ENCODE measurements at places on chromosomes 6 and 20. TPM values are rescaled to one million over a fixed set of nuclear protein-coding genes. Genes with fewer than 3 reads are reported as not detected.

- DNase-seq = no peak
Measured at GRCh38 chr20:582204-582603, 27.9 kb downstream of the TCF15 start.

RIPPLY2 gene
- total RNA-seq = not detected

TCP11 gene
- total RNA-seq = not detected

PRKN gene
- total RNA-seq = 11.6 TPM

- peak; percentile 20 for DNase-seq
Measured at GRCh38 chr6:7087066-7087465, 20.7 kb upstream of the RREB1 start.

DNA sequence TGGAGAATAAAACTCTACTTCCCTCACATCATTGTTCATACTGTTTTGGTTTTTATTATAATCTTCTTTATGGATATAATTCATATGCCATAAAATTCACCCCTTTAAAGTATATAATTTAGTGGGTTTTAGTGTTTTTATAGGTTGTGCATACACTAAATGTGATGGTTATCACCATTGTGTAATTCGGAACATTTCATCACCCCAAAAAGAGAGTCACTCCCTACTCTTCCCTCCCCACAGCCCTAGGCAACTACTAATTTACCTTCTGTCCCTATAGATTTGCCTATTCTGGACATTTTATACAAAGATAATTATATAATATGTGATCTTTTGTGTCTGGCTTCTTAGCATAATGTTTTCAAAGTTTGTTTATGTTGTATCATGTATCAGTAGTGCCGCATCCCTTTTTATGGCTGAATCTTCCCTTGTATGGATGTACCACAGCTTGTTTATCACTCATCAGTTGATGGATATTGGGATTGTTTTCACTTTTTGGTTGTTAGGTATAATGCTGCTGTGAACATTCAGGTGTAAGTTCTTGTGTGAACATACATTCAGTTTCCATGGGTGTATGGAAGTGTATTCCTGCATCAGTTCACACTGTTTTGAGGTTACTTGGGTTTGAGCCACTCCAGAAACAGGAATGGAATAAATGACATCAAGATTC lies 4.2 kb downstream of the TM9SF4 start:
- no peak for DNase-seq

- no peak for DNase-seq
Measured at GRCh38 chr20:46267108-46268105, 40.9 kb downstream of the CDH22 start.

SSTR4 gene
- total RNA-seq = not detected

PTK6 gene
- 5.2 TPM for total RNA-seq

DNA sequence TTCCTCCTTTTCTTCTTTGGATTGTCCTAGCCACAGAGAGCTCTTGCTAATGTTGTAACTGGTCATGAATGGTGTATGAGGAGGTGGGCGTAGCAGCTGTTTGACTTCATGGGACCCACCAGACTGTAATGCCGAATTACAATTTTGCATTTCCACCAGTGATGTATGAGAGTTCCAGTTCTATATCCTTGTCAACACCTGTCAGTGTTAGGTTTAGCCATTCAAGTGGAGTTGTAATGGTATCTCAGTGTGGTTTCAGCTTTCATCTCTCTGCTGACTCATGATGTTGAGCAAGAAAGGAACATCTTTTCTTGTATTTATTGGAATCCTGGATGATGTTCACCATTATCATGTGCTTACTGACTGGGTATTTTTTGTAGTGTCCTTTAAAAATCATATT lies 5.1 kb downstream of the IGF2R start:
- peak; percentile 77 for DNase-seq

LY6G6C gene
- total RNA-seq = not detected

DNA sequence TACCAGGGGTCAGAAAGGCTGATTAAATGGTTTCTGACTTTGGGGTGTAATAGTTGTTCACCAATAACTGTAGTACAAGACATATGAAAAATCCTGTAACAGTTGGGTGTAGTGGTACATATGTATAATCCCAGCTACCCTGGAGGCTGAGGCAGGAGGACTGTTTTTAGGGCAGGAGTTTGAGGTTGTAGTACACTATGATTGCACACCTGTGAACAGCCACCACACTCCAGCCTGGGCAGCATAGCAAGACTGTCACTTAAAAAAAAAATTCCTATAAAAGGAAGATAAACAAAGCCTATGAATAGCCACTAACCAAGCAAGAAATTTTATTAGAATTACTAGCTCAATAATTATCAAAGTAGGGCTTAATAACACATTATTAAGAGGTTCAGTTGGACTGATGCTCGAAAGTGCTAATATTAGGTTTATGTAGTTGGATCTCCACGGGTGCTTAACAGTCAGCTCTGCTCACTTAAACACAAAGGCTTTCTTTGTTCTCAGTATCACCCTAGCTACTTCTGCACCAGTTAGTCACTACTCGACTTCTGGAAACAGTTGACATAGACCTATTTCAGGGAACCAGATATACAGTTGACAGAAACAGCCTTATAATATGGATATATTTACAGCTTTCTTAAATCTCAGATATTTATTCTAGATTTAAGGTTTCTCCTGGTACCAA lies 113.0 kb downstream of the MTFR2 start:
- peak; percentile 22 for DNase-seq

DNA sequence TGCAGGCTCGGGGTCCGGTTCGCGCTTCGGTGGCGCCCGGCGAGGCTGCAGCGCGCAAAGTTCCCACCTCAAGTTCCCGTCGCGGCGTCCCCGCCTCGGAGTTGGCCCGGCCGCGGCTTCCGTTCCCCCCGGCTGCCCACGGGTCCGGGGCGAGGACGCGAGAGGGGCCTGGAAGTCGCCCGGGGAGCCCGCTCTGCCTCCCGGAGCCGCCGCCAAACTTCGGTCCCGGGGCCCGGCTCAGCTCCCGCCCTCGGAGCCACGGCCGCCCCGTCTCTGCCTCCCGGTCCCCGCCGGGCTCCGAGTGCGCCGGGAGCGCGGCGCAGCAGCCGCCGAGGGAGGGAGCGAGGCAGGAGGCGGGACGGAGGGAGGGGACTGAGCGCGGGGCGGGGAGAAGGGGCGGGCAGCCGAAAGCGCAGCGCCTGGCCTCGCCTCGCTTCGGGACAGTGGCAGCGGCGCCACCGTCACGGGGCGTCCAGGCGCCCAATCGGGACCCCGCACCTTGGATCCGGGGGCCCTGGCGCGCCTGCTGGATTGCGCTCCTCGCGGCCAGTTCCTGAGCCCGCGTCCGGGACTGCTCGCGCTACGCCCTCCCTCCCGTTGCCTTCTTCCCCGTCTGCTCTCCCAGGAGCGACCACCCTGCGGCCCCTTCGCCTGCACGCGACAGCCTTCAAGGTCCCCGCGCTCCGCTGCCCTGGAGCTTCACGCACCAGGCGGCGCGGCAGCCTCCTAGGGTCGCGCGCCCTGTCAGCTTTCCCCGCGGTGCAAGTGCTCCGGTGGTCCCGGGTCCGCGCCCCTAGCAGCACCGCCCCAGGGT lies at the start of gene KCNG1:
Gene KCNG1, minus strand, starts transcription at position 305 of the 814 bp plus-strand sequence. CDS start 12,769 bp downstream, outside the sequence.
- peak; percentile 61 for DNase-seq

- no peak for DNase-seq
Measured at GRCh38 chr6:134521116-134521501, 203.2 kb upstream of the SGK1 start.

- DNase-seq = no peak
Measured at GRCh38 chr6:100517106-100517505, 52.4 kb upstream of the SIM1 start.

OR14J1 gene
- total RNA-seq = not detected

DNA sequence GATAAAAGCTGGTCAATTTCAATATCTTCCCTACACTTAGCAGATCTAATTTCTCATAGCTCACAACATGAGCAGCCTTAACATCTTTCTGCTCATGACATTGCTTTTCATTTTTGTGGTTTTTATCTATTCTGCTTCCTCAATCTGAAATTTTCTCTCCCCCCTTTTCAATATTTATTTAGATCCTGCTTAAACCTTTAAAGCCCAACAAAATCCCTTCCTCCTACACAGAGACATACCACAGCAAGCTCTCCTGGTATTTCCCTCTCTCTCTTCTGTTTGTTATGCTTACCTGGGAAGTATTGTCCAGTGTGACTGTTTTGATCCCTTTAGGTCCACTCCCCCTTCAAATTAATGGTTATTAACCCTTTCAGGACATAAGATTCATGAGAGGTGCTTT lies 582.5 kb downstream of the RFPL4B start:
- no peak for DNase-seq

GRCh38 chr20:37095108-37095598 lies 644 bp downstream of the RBL1 start:
- DNase-seq = no peak

DNA sequence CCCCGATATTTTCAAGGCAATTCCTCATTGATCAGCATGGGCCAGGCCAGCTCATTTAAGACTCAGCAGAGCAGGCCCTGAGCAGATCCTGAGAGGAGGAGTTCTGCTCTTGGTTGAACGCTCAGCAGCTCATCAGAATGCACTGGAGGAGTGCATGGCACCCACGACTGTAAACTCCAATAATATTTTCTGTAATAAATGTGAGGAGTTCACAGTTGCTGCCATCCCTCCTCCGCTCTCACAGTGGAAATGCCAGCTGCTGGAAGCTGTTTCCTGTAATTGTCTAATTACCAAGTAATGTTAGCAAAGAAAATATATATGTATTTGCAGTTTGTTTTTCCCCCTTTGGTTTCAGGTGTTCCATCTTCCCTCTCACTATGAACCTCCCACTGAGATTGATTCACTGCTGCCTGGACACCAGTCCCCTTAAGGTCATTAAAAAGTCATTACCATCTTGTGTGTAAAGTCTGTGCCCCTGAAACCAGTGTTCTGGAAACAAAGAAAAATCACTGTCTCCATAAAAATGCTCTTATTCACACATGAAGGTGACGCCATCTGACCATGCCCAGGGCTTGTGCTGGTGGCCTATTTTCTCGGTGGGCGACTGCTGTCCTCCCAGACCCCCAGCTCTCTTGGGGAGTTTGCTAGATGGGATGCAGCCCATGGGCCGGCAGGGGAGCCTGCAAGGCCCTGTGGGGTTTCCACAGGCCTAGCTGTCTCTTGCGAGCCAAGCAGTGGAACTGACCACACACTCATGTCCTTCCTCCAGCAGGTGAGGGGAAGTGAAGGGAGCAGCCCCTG lies 374.2 kb downstream of the ZFAND3 start:
- DNase-seq = no peak

- no peak for DNase-seq
Measured at GRCh38 chr6:42106112-42107023, 36.1 kb downstream of the C6orf132 start.

DNA sequence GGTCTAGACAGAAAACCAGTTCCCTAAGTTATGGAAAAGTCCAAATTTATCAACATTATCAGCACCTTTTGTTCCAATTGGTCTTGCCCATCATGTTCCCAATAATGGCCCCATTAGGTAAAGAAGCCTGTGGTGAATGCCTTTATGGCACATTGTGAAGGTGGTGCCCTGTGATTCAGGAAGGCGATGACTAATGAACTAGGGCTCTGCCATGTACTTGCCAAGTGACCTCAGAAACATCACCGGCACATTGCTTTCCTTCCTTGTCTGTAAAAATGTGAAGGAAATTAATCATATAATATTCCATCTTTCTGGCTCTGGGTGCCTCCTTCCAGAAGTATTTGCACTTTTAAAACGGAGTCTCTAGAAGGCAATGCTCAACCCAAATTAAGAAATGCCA lies 132.3 kb downstream of the UNC5CL start:
- DNase-seq = no peak

DNA sequence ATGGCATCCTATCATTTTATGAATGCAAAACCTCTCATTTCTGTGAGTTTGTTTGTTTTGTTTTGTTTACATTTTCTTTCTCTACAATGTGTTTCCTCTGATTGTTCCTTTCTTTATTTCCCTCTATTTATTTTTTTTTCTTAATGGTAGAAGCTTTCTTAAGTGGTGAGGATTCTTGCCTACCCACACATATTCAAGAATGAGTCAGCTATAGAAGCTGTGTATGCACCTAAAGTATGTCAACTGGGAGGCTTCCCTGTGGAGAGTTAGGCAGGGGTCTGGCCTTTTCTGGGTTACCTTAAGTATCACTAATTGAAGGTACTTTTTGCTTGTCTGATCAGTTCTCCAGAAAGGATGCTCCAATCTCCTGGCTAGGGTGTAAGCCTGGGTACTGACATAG lies 354.0 kb downstream of the ESR1 start:
- DNase-seq = no peak

- DNase-seq = no peak
Measured at GRCh38 chr6:13262302-13263230, 65.8 kb downstream of the TBC1D7 start.

BCAS1 gene
- total RNA-seq = 6.3 TPM

DNA sequence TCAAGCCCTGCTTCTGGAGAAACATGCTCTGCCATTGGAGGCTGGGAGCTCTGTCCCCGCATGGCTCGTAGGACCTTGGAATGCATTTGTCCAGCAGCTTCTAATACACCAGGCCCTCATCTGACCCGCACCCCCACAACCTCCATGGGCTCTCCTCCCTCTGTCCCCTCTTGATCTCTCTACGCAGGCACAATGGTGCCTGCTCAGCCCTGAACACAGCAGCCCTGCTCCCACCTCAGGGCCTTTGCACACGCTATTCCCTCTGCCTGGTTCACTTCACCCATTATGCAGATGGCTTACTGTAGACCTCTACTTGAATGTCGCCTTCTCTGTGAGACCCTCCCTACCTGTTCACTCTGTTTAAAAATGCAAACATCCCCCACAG lies 27.0 kb upstream of the PTGIS start:
- no peak for DNase-seq

CFB gene
- 1.8 TPM for total RNA-seq

DNA sequence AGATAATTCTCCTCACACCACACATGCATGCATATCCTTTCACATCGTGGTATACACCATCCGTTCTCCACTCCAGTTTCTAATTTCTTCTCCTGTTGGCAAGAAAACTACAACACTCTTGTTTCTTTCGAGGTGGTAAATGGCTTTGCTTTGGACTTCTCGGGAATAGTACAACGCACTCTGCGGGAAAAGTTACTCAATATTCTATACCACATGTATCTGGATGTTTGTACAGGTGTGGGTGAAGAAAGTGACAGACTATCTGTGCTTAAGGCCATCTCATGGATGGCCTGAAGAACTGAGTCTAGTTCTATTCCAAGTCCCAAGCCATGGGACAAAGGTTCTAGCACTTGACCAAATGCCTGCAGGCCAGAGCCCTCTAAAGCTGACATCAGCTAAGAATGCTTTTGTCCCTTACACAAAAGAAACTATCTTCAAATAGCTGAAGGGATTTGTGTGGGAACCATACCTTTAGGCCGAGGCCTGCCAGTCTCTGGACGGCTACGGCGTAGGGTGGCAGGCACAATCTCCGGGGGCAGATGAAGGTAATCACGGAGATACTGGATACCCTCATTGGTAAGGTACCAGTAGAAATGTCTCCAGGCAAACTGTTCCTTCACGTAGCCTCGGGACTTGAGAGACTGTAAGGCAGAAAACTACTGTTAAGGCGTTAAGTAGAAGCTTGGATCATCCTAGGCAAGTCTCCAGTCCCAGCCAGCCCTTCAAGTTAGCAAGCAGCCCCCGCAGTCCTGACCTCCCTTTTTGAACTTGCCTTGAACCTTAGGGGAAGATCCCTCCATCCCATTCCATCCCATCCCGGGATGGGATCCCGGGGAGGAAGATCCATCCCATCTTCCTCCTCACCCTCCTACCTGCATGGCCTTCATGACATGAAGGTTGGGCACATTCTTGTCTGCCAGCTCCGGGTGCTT lies 1.4 kb downstream of the RPS10 start:
- DNase-seq = no peak

- no peak for DNase-seq
Measured at GRCh38 chr6:53731866-53732636, 62.8 kb upstream of the LRRC1 start.

SMLR1 gene
- not detected for total RNA-seq

RAB32 gene
- 43.3 TPM for total RNA-seq

- DNase-seq = no peak
Measured at GRCh38 chr20:2005359-2005758, 11.5 kb upstream of the PDYN start.

TRDN gene
- total RNA-seq = 2.7 TPM

WFDC2 gene
- not detected for total RNA-seq

PDCD2 gene
- 88.7 TPM for total RNA-seq
